ENCODE measurements at places on chromosomes 16 and 17.

- DNase-seq, result no peak
These were observed 1.9 kb upstream of the GNG13 start for GRCh38 chr16:802461-802860.

DNA sequence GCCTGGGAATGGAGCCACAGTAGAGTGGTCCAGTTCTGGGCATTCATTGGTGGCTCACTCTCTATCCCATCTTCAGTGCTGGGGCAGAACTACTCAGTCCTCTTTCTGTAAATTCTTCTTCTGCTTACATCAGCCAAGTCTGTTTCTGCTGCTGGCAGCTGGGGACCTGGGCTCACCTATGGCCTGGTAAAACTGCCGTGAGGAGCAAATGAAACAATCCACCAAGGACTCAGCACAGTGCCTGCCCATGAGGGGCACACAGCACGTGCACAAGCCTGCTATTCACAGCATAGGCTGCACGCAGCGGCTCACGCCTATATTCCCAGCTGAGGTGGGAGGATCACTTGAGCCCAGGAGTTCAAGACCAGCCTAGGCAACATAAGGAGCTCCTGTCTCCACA, 30.9 kb upstream of the SNN start:
- no peak for DNase-seq

DNA sequence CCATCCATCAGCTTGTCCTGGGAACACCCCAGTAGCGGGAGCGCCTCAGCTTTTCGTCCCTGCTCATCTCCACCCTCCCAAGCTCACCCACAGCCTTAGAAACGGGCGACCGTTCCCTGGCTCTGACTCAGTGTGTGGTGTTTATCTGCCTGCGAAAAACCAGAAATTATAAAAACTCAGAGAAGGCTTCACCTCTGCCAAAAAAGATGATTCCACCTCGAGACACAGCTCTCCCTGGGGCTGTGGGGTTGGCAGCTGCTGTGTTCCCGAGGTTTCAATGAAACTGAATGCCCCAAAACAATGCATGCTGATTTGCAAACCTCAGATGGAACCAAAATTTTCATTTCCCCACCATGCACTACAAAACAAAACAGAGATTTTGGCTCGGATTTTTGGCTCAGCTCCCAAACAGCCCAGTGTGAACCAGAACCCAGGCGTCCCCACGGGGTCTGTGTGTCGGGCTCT, 62.4 kb upstream of the MED9 start:
- no peak for DNase-seq

DNA sequence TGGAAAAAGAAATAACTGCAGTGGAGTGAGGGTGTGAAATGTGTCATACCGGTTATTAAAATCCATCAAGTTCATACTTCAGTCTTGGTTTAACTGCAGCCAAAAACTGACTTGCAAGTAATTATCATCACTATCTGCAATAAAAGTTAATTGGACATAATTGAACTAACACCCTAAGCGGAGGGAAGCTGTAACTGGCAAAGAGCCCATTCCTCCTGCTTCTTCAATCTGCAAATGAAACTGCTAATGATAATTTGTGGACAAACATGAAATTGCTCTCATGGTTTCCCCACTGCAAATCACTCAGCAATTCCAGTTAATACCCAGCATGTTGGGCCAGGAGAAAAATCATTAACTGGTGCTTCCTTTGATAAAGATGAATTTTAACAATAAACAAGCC, 46.5 kb downstream of the FAM222B start:
- no peak for DNase-seq

GRCh38 chr17:64278614-64279013, 15.6 kb upstream of the TEX2 start:
- DNase-seq, result no peak

GRCh38 chr17:12522743-12523183, 142.9 kb upstream of the MYOCD start:
- DNase-seq, result no peak

DNA sequence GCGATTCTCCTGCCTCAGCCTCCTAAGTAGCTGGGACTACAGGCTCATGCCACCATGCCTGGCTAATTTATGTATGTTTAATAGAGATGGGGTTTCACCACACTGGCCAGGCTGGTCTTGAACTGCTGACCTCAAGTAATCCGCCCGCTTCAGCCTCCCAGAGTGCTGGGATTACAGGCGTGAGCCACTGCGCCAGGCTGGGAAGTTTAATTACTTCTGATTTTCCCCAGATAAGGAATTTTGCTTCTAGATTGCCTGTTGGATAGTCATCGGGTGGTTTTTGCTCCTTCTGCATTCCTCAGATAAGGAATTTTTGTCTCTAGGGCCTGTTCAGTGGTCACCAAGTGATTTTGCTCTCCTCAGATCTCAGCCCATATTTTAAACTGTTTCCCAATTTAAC, 112.5 kb downstream of the MAP2K4 start:
- no peak for DNase-seq

GRCh38 chr17:74987909-74988711, 678 bp downstream of the CDR2L start:
- DNase-seq, result no peak

DNA sequence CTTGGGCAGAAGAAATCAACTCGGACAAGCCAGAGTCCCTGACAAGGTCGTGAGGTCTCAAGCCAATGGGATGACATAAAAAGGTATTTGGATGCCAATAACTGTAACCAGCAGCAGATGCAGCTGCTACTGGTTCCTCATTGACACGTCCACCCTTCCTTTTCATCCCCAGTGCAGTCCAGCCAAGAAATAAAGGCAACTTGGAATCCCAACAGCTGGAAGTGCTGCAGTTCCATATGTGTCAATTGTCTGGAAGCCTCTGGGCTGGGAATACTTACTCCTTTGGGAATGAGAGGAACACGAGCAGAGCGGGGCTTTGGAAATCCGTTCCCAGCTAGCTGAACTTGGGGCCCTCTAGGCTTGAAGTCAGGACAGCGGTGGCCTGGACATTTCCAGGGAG, 360.4 kb upstream of the ZFHX3 start:
- DNase-seq, result no peak

DNA sequence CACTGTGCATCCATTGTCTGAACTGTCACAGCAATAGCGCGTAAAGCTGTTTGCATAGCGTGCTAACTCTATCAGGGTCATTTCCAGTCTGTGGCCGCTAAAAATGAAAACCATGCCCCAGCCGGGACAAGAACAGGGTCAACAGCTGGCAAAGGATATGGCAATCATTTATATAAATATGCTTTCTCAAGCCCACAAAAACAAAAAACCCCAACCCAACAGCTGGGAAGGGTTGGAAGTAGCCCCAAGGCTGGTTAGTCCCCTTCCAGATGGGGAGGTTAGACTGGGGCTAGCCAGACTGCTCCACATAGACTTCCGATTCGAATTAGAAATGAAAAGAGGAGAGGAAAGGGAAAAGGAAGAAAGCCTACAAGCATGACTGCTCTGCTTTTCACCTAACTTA, 203.3 kb upstream of the TBX2 start:
- DNase-seq, result no peak

- no peak for DNase-seq
These were observed 18.9 kb downstream of the TMEM94 start for GRCh38 chr17:75475144-75475835.

- DNase-seq, result no peak
These were observed 1.5 kb upstream of the SLC38A8 start for GRCh38 chr16:84044118-84044488.

- DNase-seq, result no peak
These were observed 24.6 kb downstream of the FZD2 start for GRCh38 chr17:44581868-44582267.

DNA sequence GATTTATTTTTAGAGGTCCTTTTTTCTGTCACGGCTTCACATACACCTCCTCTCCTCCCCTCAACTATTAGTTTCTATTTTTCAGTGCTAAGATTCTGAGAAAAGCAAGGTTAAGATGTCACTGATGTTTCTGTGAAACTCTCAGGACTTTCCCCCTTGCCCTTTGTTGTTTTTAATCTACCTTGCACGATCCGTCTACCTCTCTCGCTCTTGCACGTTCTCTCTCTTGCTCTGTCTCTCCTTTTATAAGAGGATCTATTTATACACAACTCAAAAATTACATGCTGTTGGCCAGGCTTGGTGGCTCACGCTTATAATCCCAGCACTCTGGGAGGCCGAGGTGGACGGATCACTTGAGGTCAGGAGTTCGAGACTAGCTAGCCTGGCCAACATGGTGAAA, 43.6 kb downstream of the RPA1 start:
- no peak for DNase-seq

GRCh38 chr17:21039839-21040575, 2.8 kb downstream of the USP22 start:
- no peak for DNase-seq

DNA sequence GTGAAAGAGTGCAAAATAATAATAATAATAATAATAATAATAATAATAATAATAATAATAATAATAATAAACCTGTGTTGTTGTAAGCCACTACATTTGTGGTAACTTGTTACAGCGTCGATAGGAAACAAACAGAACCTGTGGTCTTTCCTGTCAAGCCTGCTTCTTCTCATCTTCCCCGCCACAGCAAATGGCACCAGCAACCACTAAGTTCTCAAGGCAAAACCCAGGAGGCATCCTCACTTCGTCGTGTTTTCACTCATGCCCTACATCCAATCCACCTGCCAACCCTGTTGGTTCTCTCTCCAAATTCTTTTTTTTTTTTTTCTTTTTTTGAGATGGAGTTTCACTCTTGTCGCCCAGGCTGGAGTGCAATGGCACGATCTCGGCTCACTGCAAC, 34.2 kb downstream of the ITGAE start:
- DNase-seq, result no peak

GRCh38 chr17:61088556-61088955, 311.1 kb upstream of the TBX2 start:
- DNase-seq, result no peak

DNA sequence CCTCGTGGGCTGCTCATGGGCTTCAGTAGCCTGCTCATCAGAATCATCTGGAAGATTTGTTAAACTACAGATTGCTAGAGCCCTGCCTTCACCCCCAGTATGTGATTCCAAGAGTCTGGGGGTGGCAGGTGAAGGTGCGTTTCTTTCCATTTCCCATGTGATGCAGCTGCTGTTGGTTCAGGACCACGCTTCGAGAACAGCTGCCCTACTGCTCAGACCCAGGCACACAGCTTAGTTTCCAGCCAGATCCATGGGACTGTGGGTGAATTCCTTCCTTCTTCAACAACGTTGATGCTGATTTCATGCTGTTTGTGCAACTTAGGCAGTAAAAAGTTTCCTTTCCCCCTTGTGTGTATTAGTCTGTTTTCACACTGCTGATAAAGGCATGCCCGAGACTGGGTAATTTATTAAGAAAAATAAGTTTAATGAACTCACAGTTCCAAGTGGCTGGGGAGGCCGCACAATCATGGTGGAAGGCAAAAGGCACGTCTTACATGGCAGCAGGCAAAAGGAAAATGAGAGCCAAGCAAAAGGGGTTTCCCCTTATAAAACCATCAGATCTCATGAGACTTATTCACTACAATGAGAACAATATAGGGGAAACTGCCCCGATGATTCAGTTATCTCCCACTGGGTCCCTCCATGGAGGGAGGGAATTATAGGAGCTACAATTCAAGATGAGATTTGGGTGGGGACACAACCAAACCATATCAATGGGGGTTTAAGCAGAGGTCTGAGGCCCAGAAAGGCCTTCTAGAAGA, 159.2 kb downstream of the XYLT1 start:
- DNase-seq, result no peak

DNA sequence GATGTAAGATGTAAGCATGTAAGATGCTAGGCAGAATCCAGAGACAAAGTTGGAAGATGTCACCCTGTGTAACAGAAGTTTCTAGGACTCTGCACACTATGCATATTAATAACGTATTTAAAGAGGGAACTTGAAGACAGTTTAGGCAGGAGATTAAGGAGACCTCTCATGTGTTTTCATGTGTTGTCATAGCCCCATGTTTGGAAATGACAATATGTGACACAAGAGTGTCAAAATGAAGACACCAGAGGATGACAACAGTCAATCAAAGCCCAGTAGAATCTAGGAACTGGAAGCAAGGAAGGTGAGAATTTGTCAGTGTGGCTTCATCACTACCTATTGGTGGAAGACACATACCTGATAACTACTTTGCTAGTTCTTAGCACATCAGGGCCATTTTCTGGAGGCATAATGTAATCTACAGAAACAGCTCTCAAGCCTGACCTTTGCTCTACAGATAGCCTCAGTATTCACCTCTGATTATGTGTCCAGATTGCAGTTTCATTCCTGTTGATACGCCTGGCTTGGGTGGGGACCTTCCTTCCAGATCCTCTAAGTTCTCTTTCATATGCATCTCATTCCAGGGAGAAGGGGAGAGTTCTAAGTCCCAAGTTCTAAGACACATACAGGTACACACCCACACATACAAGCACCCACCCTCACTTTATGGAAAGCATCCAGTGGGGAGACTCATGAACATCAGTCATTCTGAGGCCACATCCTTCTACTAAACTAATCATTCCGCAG, 26.3 kb downstream of the PMP22 start:
- DNase-seq, result no peak

DNA sequence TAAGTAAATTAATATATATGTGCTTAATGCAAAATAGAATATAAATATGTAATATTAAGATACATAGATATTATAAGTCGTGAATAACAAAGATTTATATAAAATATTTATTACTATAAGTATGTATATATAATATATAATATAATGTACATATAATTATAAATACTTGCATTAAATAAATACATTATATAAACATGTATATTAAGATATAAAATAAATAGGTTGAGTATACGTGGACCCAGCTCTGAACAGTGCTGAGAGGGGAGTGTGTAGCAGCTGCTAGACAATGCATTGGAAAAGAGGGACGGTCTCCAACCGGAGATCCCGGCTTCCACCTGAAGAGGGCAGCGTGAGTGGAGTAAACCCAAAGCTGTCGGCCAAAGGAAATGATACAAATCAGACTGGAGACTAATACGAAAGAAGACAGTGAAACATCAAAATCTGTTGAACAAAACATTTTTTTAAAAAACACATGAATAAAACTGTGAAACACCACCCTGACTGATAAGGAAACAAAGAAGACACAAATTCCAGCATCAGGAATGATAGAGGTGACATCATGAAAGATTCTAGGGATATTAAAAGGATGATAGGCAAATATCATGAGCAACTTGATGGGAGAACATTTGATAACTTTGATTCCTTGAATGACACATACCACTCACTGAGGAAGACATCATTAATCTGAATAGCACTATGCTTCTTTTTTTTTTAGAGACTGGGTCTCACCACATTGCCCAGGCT, 125.4 kb upstream of the CHMP6 start:
- no peak for DNase-seq

DNA sequence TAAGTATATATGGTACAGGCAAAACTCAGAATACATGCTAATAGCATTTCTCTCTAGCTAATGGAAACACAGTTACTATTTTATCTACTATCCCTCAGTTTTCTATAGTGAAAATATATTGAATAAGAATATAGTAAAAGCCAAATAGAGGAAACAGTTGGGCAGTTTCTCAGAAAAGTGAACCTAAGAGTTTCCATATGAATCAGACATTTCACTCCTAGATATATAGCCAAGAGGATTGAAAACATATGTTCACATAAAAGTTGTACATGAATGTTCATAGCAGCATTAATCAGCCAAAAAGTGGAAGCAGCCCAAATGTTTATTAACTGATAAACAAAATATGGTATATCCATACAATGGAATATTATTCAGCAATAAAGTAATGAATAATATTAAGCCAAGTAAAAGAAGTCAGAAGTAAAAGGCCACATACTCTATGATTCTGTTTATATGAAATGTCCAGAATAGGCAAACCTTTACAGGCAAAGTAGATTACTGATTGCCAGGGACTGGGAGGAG, 134.6 kb downstream of the CYB561 start:
- no peak for DNase-seq

Measured in GM19239 (cell line).